ENCODE measurements at places on chromosomes 1 and 21.

- no peak overlapping the region for H3K27ac ChIP-seq
- H3K27me3 ChIP-seq, result no peaks in the 10 kb centered on the region
- no peaks in the 10 kb centered on the region for H3K36me3 ChIP-seq
These were observed 27.7 kb upstream of the HAO2 start for GRCh38 chr1:119340861-119341261.

- H3K4me1 ChIP-seq, result no peaks in the 10 kb centered on the region
- no peak overlapping the region for H3K4me3 ChIP-seq
- no peak overlapping the region for H3K27ac ChIP-seq
These were observed 197.2 kb upstream of the MAP1LC3C start for GRCh38 chr1:242196101-242196500.

DNA sequence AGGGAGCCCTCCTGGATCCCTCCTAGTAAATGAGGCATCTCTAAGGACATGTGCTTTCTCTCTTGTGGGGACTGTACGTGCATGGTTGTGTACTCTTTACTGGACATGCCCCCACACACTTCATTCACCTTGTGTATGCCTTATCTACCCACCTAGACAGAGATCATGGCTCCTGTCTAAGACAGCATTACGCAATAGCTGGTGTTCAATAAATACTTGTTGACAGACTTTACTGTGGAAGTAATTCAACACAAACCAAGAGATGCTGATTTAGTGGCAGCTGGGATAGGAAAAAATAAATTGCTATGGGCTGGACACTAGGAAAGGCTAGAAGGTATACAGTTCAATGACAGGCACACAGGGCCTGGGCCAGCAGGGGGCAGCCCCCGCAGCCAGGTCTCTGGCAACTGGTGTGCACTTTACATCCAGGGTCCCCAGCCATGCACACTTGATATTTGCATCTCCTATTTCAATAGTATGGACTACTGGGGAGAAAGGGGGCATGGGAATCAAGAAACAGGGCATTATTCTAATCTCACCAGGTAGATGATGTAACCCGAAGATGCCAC, 24.2 kb downstream of the TRABD2B start:
- no peaks in the 10 kb centered on the region for H3K4me1 ChIP-seq
- no peaks in the 10 kb centered on the region for H3K36me3 ChIP-seq
- DNase-seq, result no peak
- peaks cover 2% of the 10 kb centered on the region for H3K27me3 ChIP-seq

DNA sequence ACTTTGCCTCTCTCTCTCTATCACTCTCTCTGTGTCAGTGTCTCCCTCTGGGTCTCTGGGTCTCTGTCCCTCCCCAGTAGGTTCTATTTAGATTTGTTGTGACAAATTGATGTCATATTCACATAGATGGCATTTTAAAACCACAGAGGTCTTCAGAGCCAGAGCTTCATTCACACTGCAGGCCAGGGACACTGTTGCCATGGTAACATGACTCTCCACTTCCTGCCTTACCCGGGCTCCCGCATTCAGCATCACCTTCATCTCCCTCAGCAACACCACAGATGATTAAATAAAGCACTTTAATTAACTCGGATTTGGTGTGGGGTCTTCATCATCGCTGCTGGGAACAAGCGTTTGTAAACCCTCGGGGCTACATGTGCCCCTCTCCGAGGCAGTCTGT, 132.6 kb downstream of the ETS2 start:
- no peak for DNase-seq
- no peaks in the 10 kb centered on the region for H3K36me3 ChIP-seq
- H3K27ac ChIP-seq, result no peak overlapping the region
- H3K4me3 ChIP-seq, result no peak overlapping the region
- H3K4me1 ChIP-seq, result peaks cover 19% of the 10 kb centered on the region
- no peaks in the 10 kb centered on the region for H3K27me3 ChIP-seq

DNA sequence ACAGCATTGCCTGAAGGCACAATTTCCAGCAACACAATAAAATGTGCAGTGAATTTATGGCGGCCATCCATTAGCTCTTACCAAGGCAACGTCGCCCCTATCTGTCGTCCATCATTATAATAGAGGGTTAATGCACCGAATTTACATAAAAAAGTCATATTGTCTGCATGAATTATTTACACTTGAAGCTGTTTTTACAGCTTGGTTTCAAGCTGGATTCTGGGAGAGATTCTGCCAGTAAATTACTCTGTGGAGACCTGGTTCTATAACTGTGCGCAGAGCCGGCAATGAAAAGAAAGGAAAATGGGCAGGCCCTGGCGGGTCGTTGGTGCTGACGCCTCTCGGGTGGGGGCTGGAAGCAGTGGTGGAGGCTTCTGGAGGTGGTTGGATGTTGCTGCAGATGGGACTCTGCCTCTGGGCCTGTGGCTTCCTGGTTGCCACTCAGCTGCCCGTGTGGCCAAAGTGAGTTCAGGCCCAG, 48.9 kb upstream of the POU3F1 start:
- H3K4me1 ChIP-seq, result peaks cover 28% of the 10 kb centered on the region
- DNase-seq, result peak; percentile 53
- H3K27me3 ChIP-seq, result peaks cover 3% of the 10 kb centered on the region

DNA sequence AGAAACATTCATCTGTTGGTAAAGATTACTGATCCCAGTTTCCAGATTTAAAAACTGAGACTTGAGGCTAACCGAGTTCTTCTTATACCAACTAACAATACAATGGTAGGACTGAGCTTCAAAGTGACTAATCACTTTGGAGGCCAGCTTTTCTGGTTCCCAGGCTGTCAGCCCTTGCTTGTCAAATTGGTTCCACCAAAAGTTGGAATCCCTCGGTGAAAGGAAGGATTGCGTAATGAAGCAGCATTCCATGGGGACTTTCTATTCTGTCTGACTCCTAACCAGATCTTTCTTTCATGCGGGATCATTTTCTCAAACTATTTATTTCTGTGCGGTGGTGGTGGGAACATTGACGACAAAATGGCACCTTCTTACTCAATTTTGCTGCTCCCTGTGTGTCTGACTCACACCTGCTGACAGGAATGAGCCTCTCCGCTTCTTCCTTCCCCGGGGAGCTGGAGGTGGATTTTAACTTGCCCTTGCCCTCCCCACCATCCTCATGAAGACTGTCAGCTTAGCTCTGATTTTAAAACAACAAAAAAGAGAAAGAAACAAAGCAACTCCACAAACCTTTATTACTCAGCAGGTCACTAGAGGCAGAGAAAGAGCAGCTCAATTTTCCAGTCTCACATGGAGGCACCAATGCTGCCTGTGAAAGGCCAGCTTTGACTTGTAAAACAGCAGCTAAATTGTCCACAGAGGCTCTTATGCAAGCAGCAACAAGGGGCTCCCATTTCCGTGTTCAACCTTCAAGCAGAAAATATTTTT, 32.9 kb upstream of the RASAL2 start:
- H3K36me3 ChIP-seq, result no peaks in the 10 kb centered on the region
- H3K4me1 ChIP-seq, result peaks cover 9% of the 10 kb centered on the region
- no peak for DNase-seq
- H3K27ac ChIP-seq, result no peak overlapping the region
- H3K4me3 ChIP-seq, result no peak overlapping the region

DNA sequence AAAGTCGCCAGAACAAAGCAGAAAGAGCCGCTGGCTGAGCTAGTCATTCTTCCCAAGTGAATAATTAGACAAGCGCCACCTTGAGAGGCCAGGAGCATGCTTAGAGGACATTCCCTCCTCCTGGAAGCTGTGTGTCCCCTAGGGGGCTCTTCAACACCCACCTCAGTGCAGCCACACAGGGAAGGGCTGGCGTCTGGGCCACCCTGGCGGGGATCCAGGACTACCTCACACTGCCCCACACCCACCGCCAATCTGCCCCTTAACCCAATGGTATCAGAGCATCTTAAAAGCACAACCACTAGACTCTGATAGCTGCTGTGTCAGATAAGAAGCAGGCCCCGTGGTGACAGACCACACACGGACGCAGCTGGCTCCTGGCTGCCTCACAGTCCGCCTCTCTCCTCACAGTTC, 24.9 kb downstream of the SETD4 start:
- no peaks in the 10 kb centered on the region for H3K4me1 ChIP-seq
- no peak overlapping the region for H3K27ac ChIP-seq
- no peak overlapping the region for H3K4me3 ChIP-seq
- peaks cover 47% of the 10 kb centered on the region for H3K36me3 ChIP-seq
- H3K27me3 ChIP-seq, result no peaks in the 10 kb centered on the region

GRCh38 chr1:174160109-174160473, 771 bp downstream of the RABGAP1L start:
- H3K27ac ChIP-seq, result peak overlapping the region; percentile 77
- no peaks in the 10 kb centered on the region for H3K36me3 ChIP-seq
- peaks cover 9% of the 10 kb centered on the region for H3K4me1 ChIP-seq
- peak overlapping the region; percentile 81 for H3K4me3 ChIP-seq

DNA sequence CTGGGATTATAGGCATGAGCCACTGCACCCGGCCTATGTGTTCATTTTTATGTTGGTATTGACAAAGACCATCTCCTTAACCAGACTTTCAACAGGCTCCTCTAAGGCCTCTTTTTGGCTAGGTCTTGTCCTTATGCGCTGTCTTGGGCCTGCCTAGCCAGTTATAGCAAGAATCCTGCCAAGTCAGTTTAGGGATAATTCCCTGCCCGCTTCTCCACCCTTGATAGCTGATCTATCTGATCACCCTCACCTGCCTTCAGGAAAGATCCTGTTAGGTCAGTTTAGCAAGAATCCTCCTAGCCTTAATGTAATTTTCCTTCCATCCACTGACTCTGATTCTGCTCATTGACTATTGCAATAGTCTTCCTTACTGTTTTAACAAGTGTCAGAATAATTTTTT, 2.4 kb upstream of the B4GALT3 start:
- no peak overlapping the region for H3K4me3 ChIP-seq
- peaks cover 15% of the 10 kb centered on the region for H3K36me3 ChIP-seq
- no peaks in the 10 kb centered on the region for H3K27me3 ChIP-seq
- H3K4me1 ChIP-seq, result peaks cover 13% of the 10 kb centered on the region
- H3K27ac ChIP-seq, result no peak overlapping the region

- H3K36me3 ChIP-seq, result no peaks in the 10 kb centered on the region
- no peak for DNase-seq
- no peaks in the 10 kb centered on the region for H3K27me3 ChIP-seq
- no peaks in the 10 kb centered on the region for H3K4me1 ChIP-seq
- H3K4me3 ChIP-seq, result no peak overlapping the region
These were observed 55.6 kb downstream of the ZNF281 start for GRCh38 chr1:200354243-200354642.

- H3K27me3 ChIP-seq, result no peaks in the 10 kb centered on the region
- H3K27ac ChIP-seq, result no peak overlapping the region
- H3K36me3 ChIP-seq, result peaks cover 9% of the 10 kb centered on the region
- no peaks in the 10 kb centered on the region for H3K4me1 ChIP-seq
- DNase-seq, result no peak
- H3K4me3 ChIP-seq, result no peak overlapping the region
These were observed 47.4 kb downstream of the RIMS3 start for GRCh38 chr1:40618108-40618507.

- peak; percentile 68 for DNase-seq
- H3K36me3 ChIP-seq, result peaks cover 27% of the 10 kb centered on the region
- H3K27ac ChIP-seq, result peak overlapping the region; percentile 76
- H3K27me3 ChIP-seq, result no peaks in the 10 kb centered on the region
- H3K4me1 ChIP-seq, result peaks cover 13% of the 10 kb centered on the region
These were observed 49.2 kb upstream of the C1orf198 start for GRCh38 chr1:230917284-230918135.
